ENCODE measurements at places on chromosomes 1 and 21.

DNA sequence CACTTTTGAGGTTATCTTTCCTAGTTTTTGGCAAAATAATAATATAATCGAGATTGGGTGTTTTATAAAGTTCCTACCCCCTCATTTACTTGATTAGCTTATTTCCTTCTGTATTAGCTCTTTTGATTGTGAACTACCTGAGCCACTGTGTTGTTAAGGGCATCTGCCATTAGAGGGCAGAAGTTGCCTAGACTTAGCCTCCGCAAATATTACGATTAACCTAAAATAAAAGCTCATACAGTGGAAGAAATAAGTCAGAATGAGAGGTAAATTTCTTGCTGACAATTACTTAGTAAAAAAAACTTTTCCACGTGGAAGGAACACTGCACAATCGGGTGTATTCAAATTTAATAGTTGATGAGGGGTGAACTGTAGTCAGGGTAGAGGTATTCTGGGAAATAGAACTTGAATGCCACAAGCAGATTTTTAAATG is 2.3 kb downstream of the H3-3A start:
- DNase-seq = peak; percentile 83

GRCh38 chr1:28877132-28877781 is 37.1 kb upstream of the EPB41 start:
- DNase-seq = peak; percentile 83

DNA sequence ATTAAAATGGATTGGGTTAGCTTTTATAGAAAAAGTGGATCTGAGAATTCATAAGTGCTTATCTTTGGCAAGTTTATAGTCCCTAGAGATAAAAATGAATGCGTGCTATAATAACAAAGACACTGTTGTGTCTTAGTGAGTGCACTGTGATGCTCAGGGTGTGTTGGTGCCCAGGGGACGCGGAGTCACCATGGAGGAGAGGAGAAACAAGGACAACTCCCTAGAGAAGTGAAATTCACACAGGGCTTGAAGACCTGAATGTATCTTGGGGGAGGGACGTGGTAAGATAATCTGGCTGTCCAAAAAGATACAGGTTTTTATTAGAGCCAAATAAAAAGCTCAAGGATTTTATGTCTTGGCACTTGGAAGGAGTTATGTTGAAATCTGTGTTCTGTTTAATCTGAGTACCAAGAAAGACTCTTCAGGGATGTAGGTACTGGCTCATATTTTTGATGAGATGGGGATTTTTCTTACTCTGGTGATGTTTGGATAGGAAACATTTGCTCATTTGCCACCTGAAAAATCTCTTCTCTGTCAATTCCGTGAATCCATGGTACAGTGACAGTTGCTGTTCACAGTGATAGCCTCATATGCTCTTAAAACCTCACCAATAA is 9.6 kb downstream of the SMYD2 start:
- no peak for DNase-seq

DNA sequence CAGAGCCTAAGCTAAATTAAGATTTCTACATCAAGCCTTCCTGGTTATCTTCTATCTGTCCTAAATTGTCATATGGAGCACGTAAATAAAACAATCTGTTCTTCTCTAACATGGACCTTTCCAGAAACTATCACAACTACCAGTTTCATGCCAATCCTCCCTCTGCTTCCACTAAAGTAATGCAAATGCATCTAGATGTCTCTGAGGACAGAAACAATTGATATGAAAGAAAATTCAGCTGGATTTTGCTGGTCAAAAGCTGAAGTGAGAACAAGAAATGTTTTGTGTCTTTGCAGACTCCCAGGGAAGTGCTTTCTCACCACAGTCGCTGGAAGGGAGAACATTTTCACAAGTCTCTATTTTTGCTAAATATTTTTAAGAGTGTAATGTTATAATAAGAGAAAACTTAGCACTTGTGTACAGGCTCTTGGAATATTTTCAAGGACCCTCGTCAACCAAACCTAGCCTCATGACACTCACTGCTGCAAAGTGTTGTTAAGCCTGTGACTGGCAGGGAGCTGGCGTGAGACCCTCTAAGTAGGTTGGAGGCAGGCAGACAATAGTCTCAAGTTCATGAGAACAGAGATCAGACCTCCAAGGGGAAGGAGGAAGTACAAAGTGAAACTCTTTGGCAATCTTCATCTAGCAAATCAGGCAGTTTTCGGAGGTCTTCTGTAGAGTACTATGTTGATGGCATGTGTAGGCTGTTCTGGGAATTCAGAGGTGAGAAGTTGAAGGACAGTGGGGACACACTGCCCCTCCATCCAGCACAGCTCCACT is 38.8 kb downstream of the DNASE2B start:
- no peak for DNase-seq

GRCh38 chr21:45467221-45467779 is 62.3 kb downstream of the COL18A1 start:
- DNase-seq = no peak

GRCh38 chr1:18557621-18558465 is 72.8 kb upstream of the PAX7 start:
- DNase-seq = peak; percentile 53

GRCh38 chr1:165639821-165640623 is 9.0 kb downstream of the MGST3 start:
- DNase-seq = no peak

- DNase-seq = no peak
Observed at GRCh38 chr1:51425955-51426354, 93.1 kb downstream of the EPS15 start.

- DNase-seq = peak; percentile 26
Observed at GRCh38 chr1:114093624-114094362, 59.9 kb downstream of the SYT6 start.

- DNase-seq = peak; percentile 32
Observed at GRCh38 chr1:37858931-37859506, 373 bp downstream of the MTF1 start.

- DNase-seq = no peak
Observed at GRCh38 chr1:32448773-32449456, 16.0 kb upstream of the ZBTB8B start.

- no peak for DNase-seq
Observed at GRCh38 chr1:44801491-44802305, 1.5 kb downstream of the PLK3 start.

GRCh38 chr1:88180449-88181108 is 503.5 kb upstream of the PKN2 start:
- DNase-seq = peak; percentile 79

GRCh38 chr1:199593475-199593874 is 434.0 kb upstream of the NR5A2 start:
- DNase-seq = no peak

DNA sequence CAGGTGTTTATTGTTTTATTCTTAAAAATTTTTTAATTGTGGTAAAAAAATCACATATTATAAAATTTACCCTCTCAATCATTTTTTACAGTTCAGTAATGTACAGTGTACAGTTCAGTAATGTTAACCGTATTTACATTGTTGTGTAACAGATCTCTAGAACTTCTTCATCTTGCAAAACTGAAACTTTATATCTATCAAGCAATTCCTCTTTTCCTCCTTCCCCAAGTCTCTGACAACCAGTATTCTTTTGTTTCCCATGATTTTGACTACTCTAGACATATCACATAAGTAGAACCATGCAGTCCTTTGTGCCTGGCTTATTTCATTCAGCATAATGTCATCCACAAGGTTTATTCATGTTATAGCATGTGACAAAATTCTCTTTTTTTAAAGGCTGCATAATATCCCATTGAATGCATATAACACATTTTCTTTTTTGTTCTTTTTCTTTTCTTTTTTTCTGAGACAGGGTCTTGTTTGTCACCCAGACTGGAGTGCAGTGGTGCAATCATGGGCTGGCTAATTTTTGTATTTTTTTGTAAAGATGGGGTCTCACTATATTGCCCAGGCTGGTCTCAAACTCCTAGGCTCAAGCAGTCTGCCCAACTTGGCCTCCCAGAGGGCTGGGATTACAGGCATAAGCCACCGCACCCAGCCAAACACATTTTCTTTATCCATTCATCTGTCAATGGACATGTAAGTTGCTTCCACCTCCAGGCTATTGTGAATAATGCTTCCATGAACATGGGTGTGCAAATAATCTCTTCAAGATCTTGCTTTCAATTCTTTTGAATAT is 17.2 kb upstream of the RCSD1 start:
- no peak for DNase-seq

GRCh38 chr1:42322577-42322976 is 12.5 kb downstream of the FOXJ3 start:
- no peak for DNase-seq

- no peak for DNase-seq
Observed at GRCh38 chr1:109722908-109723691, 11.0 kb downstream of the GSTM5 start.

DNA sequence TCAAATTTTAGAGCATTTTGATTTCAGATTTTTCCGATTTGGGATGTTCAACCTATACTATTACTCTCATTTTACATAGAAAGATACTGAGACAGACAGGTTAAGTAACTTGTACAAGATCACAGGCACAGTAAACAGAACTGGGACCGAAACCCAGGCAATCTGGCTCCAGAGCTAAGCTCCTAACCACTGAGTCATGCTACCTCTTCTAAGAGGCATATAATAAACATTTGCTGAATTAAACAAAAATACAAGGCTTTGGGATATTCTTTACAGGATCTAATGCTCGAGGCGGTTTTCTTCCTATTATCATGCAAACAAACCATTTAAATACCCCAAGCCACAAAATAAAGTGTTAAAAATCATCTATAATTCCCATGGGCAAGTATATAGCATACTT is 50.3 kb downstream of the MCOLN2 start:
- DNase-seq = no peak

GRCh38 chr1:85085417-85085816 is 37.1 kb upstream of the MCOLN3 start:
- no peak for DNase-seq

GRCh38 chr1:108815566-108815965 is 41.3 kb downstream of the AKNAD1 start:
- DNase-seq = no peak

- DNase-seq = no peak
Observed at GRCh38 chr1:116986421-116987255, 14.9 kb upstream of the CD101 start.

DNA sequence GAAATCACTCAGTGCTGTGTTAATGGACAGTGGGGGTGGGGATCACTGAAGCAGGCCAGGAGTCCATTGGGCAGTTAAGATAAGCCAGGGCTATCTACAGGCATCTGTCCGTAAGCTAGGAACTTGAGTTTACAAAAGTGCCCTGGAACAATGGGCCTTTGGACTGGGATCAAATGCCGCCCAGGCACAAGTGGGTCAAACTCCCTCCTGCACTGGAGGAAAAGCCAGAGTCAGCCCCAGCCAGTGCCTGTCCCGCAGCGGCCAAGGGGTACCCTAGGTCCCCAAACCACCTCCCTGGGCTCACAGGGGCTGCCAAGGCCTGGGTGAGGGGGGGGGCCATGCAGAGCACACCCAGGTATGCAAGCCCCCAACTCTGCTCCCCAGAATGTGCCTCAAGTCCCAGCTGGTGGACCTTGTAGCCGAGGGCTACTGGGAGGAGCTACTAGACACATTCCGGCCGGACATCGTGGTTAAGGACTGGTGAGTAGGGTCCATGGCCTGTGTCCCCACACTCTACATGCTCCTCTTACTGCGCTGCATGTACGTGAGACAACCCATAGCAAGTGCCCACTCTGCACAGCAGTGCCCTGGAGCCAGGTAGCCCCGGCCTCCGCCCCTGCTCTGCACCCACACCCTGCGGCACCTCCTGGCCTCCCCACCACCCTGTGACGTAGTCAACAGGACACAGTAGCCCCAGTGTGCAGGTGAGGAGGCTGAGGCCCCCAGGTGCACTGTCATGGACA is 7.7 kb downstream of the FBXO6 start:
- DNase-seq = no peak

DNA sequence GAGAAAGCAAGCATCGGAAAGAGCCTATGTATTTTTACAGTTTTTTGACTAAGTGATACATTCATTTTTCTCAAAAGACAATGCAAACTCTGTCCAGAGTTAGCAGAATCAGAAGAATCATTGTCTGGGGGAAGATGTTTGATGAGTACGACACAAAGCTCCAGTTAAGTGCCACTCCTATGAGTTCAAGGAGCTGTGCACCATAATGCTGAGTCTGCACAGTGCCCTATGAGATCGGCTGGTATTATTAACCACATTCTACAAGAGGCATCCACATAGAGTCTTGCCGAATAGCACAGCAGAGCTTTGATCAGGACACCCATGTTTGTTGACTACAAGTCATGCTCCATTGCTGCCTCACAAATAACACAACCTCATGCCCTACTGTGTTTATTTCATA is 54.9 kb upstream of the RAP1GAP start:
- no peak for DNase-seq

- no peak for DNase-seq
Observed at GRCh38 chr1:44511769-44512168, 106.7 kb downstream of the RNF220 start.

- no peak for DNase-seq
Observed at GRCh38 chr1:32128964-32129363, 21.1 kb downstream of the KPNA6 start.

DNA sequence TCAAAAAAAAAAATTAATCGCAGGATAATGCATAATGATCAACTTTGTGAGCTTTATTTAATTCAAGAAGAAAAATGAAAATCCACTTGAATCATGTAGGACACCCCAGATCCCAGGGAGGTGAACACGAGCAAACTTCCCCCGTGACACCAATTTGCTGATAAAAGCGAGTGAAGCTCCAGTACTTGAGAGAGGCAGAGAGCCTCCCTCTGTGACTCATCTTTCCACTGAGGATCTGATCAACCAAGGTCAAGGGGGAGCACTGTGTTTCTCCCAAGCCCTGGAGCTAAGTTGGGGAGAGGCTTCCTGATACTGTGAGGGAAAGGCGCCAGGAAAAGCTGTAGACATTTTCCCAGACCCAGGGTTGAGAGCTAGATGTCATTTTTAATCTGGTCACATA is 160.9 kb downstream of the SLC44A5 start:
- no peak for DNase-seq

DNA sequence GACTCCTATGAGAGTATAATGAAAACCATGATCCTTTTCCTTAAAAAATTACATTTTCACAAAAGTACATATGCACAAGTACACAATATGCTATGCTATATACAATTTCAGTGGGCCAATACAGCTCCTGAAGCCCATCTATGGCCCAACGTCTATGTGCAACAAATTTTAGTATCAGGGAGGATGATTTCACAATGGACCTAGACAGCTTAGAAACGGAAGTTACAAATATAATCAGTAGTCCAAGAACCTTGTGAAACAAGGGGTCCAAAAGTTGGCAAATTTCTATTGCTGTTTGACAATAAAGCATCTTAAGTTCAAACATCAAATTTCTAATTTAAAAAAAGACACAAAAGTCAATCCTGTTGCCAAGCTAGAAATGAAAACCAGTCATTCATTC is 87.0 kb downstream of the DPYD start:
- no peak for DNase-seq

- DNase-seq = no peak
Observed at GRCh38 chr1:10168912-10169514, 41.4 kb upstream of the KIF1B start.

GRCh38 chr1:232872738-232873137 is 67.5 kb downstream of the MAP10 start:
- DNase-seq = no peak

DNA sequence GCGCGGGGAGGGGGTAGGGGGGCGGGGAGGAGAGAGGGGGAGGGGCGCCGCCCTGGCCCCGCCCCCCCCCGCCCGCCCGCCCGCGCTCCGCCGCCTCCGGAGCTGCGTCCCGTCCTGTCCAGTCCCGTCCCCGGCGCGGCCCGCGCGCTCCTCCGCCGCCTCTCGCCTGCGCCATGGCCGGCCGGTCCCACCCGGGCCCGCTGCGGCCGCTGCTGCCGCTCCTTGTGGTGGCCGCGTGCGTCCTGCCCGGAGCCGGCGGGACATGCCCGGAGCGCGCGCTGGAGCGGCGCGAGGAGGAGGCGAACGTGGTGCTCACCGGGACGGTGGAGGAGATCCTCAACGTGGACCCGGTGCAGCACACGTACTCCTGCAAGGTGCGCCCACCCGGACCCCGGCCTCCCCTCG is at the start of gene AGRN:
TSS of gene AGRN (plus strand) at position 121 of the 405 bp plus-strand sequence. CDS start at position 174, 53 bp downstream.
- DNase-seq = peak; percentile 55
